Activated CD8-positive, alpha-beta memory T cell treated with anti-CD3 and anti-CD28 coated beads, Interleukin-2, amount 10 ng/mL, durations not matched to agents 7 days and 5 days (primary cell): ENCODE measurements at places on chromosomes 3 and 15.

DNA sequence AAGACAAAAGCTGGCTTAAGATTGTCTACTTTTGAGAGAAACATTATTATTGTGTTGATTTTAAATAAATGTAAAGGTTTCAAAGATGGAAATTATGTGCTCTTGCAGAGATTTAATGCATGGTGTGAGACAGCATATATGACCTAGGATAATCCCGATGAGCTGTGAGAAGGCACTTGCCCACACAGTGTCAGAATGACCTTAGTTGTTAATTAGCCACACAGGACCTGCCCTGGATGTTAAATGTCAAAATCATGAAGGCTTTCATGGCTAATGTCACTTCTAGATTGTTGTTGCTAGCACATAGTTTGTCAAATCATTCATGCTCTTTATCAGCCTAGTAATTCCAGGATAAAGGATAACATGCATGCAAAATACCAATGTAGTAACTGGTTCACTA lies 135.3 kb upstream of the GAP43 start:
- no peaks in the 10 kb centered on the region for H3K36me3 ChIP-seq
- peaks cover 19% of the 10 kb centered on the region for H3K27me3 ChIP-seq
- H3K4me1 ChIP-seq = no peaks in the 10 kb centered on the region
- H3K4me3 ChIP-seq = no peak overlapping the region

DNA sequence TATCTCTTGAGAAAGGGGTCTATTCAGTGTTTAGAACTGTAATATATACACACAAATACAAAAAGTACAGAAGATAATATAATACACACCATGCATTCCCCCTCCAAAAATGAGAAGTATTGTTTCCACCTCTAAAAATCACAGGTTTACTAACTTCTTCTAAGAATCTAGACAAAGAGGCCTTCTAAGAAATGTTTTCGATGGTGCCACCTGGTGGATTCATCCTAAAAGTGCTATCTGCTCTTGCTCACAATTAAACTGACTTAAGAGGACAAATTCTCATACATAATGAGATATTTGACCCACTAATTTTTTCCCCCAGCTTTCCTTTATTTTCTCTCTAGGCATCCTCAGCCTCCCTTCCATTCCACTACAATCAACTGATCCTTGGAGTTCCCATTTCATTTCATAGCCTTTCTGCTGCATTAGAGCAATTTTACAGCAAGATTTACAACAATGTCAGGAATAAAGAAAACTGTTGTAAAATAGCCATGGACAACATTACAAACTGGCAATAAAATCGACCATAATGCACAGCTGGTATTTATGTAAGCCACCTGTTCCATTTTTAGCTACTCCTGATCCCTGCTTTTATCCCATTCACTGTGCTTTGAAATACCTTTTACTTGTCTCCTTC lies 124.6 kb downstream of the ARRDC4 start:
- no peak overlapping the region for H3K4me3 ChIP-seq
- no peak for DNase-seq

DNA sequence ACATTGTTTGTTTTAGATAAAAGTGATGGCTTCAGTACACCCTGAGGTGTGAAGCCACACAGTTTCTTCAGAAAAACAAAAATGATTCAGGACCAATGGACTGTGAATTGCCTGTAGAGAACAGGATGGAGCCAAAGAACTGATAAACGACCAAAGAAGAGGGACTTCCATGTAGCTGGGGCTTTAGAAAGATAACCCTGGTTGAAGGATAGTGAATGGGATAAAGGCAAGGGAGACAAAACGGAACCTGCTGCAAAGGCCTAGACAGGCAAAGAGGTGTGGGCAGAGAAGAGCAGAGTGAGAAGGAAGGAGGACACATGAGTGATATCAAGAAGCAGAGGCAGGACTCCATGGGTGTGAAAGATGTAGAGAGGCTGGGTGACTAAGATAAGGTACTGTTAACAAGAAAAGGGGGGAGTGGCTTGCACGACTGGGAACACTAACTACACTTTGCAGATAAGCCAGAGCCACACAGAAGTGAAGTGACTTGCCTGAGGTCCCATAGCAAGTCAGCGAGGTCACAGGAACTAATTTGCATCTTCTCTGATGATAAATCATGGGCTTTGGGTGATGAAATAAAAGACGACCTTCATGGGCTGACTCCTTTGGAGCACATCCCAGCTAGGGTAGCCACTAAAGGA lies 44.3 kb downstream of the RAB6B start:
- peaks cover 6% of the 10 kb centered on the region for H3K27me3 ChIP-seq
- no peak overlapping the region for H3K27ac ChIP-seq
- H3K4me1 ChIP-seq = peaks cover 38% of the 10 kb centered on the region

DNA sequence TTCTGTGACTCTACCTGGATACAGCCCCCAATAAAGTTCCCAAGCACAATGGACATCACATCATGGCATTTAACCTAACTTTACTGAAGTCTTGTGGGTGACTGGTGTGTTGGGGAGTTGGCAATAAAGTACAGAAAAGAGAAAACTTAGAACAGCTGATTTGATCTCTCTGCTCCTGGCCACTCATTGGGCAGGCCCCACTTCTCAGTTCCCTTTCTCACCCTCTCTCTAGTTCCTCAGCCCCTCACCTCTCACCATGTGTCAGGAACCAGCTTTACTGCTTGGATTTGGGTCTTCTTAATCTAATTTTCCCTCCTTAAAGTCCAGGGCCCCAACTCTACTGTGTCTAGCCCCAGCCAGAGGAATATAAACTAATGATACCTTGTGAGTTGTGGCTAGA lies 713 bp upstream of the MUC13 start:
- H3K36me3 ChIP-seq = no peaks in the 10 kb centered on the region
- H3K27me3 ChIP-seq = peaks cover 52% of the 10 kb centered on the region
- no peak for DNase-seq
- no peaks in the 10 kb centered on the region for H3K4me1 ChIP-seq

DNA sequence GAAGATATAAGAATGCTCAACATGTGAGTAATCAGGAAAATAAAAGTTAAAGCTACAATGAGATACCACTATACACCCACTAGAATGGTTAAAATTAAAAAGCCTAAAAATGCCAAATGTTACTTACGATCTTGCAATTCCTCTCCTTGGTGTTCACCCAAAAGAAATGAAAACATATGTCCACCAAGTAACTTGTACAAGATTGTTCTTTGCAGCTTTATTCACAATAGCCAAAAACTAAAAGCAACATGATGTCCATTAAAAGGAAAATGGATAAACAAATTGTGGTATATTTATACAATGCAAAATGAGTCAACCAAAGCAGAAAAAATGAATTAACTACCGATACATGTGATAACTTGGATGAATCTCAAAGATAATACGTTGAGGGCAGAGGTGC lies 301.6 kb upstream of the THBS1 start:
- no peak for DNase-seq
- H3K27me3 ChIP-seq = peaks cover 22% of the 10 kb centered on the region
- H3K4me1 ChIP-seq = no peaks in the 10 kb centered on the region
- H3K27ac ChIP-seq = no peak overlapping the region
- no peak overlapping the region for H3K4me3 ChIP-seq
- no peaks in the 10 kb centered on the region for H3K36me3 ChIP-seq

DNA sequence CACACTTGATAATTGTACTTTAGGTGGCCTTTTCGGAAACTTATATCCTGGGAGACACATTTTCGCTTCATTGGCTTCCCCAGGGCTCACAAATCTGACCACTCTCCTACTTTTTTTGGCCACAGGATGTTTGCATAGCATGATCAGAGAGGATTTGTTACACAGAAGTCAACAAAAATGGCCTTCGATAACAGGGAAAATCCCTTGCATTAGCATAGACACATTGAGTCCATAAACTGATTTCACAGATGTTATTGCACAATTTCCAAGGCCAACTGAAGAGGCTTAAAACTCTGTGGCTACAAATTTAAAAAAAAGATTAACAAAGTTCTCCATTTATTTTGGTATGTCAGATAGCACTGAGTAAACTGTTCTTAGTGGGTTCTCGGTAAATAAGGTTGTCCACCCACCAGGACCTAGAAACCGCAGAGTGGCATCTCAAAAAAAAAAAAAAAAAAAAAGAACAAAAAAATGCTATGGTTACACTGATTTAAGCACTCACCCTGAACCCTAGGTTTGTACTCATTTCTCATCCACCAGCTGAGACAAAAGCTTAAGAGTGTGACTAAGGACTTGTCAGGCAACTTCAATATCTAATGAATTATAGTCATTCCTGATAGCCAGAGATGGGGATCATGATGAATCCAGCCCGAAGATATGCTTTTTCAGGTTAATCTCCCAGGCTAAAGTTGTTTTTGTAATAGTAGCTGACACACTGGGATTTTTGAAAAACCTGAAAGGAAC lies 188.9 kb upstream of the SYNPR start:
- no peak overlapping the region for H3K27ac ChIP-seq
- H3K27me3 ChIP-seq = no peaks in the 10 kb centered on the region
- no peak for DNase-seq

- no peak for DNase-seq
- no peak overlapping the region for H3K4me3 ChIP-seq
- no peak overlapping the region for H3K27ac ChIP-seq
- no peaks in the 10 kb centered on the region for H3K27me3 ChIP-seq
- H3K36me3 ChIP-seq = no peaks in the 10 kb centered on the region
- peaks cover 1% of the 10 kb centered on the region for H3K4me1 ChIP-seq
These were observed 88.7 kb upstream of the UBE2E2 start for GRCh38 chr3:23114432-23114831.

- H3K4me1 ChIP-seq = peaks cover 62% of the 10 kb centered on the region
- H3K4me3 ChIP-seq = no peak overlapping the region
- H3K27ac ChIP-seq = peak overlapping the region; percentile 2
- H3K36me3 ChIP-seq = peaks cover 61% of the 10 kb centered on the region
These were observed 59.7 kb downstream of the ATP8B4 start for GRCh38 chr15:50059203-50059772.

- peaks cover 15% of the 10 kb centered on the region for H3K4me1 ChIP-seq
- H3K27ac ChIP-seq = no peak overlapping the region
- peaks cover 45% of the 10 kb centered on the region for H3K27me3 ChIP-seq
These were observed 110.5 kb upstream of the GAP43 start for GRCh38 chr3:115512565-115513415.

- H3K4me1 ChIP-seq = peaks cover 17% of the 10 kb centered on the region
- peaks cover 84% of the 10 kb centered on the region for H3K27me3 ChIP-seq
- no peak overlapping the region for H3K4me3 ChIP-seq
- H3K36me3 ChIP-seq = no peaks in the 10 kb centered on the region
These were observed 12.4 kb upstream of the SOX2 start for GRCh38 chr3:181699171-181699903.

GRCh38 chr3:44392489-44392888 lies 53.9 kb downstream of the TCAIM start:
- H3K27ac ChIP-seq = no peak overlapping the region
- peaks cover 5% of the 10 kb centered on the region for H3K36me3 ChIP-seq
- peaks cover 2% of the 10 kb centered on the region for H3K4me1 ChIP-seq
- H3K27me3 ChIP-seq = no peaks in the 10 kb centered on the region
- no peak overlapping the region for H3K4me3 ChIP-seq

- H3K36me3 ChIP-seq = peaks cover 20% of the 10 kb centered on the region
- no peak overlapping the region for H3K27ac ChIP-seq
- H3K27me3 ChIP-seq = no peaks in the 10 kb centered on the region
- H3K4me1 ChIP-seq = peaks cover 9% of the 10 kb centered on the region
- no peak for DNase-seq
- no peak overlapping the region for H3K4me3 ChIP-seq
These were observed 15.1 kb downstream of the SSR3 start for GRCh38 chr3:156539802-156540201.

- H3K27me3 ChIP-seq = peaks cover 24% of the 10 kb centered on the region
- H3K27ac ChIP-seq = no peak overlapping the region
- no peak for DNase-seq
These were observed 193.0 kb downstream of the ATP10A start for GRCh38 chr15:25670025-25670554.

DNA sequence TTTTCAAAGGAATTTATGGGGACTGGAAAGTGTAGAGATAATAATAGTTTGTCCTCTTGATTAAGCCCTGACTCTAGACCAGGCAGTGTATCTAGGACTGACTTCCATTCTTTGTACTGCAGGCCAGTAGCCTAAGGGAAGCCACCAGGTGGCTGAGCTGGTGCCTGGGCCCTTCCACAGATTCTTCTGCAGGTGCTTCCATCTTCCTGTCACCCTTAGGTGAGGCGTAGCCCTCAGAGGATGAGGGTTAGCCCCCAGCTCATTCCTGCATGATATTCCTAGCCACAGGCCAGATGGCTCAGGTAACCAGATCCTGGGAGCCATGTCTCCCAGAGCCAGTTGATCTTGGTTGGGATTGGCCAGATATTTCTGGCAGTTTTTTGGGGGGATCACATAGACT lies 169.0 kb upstream of the IL12A start:
- no peaks in the 10 kb centered on the region for H3K4me1 ChIP-seq
- no peak overlapping the region for H3K27ac ChIP-seq
- no peak for DNase-seq
- H3K27me3 ChIP-seq = peaks cover 6% of the 10 kb centered on the region
- no peak overlapping the region for H3K4me3 ChIP-seq
- no peaks in the 10 kb centered on the region for H3K36me3 ChIP-seq

DNA sequence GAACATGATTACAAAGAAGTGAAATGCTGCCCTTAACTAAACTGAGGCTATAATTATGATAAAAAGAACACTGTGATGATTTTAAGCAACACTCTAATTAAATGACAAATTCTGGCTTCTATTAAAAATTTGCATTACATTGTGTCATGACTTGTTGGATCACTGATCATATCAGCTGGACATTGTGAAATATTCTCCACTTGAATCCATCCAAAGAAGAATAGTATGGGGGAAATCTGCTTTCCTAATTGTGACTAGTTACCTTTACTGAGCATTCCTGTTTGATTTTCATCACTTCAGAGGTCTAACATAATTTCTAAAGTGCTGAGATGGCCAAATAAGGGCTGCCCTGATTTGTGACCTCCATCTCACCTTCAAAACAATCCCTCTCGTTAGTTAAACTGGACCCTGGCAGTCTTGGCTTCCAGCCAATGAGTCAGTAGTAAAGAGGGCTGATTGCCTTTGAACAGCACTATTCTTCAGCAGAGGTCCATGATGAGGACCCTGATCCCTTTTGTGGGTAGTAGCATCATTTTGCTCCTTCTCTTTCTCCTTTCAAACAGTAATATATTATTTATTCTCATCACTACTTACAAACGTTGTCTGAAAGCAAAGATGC lies 53.5 kb upstream of the LEKR1 start:
- H3K36me3 ChIP-seq = peaks cover 3% of the 10 kb centered on the region
- no peak for DNase-seq
- no peak overlapping the region for H3K4me3 ChIP-seq
- H3K27me3 ChIP-seq = no peaks in the 10 kb centered on the region

DNA sequence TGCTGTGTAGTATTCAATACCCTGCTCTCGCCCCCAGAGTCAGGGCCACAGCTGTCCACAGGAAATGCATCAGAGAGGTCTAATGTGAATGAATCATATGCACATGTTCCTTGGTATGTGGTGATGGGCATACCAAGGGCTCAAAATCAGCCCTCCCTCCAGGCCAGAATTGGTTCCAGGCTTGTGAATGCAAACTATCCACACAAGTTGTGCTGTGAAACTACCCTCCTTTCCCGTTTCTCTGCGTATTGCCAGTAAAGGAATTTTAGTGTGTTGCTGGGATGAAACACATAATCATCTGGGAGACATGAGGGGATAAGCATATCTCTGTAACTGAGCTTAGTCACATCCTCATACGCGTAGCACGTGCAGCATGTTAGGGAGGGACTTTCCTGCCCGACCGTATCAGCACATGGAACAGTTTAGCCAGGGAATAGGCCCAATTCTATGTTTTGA lies 9.2 kb upstream of the MME start:
- H3K4me1 ChIP-seq = no peaks in the 10 kb centered on the region
- H3K27me3 ChIP-seq = no peaks in the 10 kb centered on the region
- no peak for DNase-seq
- no peaks in the 10 kb centered on the region for H3K36me3 ChIP-seq
